ENCODE measurements at places on chromosomes 2 and 18. TPM values are rescaled to one million over a fixed set of nuclear protein-coding genes. Genes with fewer than 3 reads are reported as not detected.

DNA sequence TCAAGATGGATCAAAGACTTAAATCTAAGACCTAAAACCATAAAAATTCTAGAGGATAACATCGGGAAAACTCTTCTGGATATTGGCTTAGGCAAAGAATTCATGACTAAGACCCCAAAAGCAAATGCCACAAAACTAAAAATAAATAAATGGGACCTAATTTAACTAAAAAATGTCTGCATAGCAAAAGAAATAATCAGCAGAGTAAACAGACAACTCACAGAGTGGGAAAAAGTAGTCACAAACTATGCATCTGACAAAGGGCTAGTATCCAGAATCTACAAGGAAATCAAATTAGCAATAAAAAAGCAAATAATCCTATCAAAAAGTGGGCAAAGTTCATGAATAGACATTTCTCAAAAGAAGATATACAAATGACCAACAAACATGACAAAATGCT lies 18.2 kb upstream of the ASB18 start:
- no peak for DNase-seq

DNA sequence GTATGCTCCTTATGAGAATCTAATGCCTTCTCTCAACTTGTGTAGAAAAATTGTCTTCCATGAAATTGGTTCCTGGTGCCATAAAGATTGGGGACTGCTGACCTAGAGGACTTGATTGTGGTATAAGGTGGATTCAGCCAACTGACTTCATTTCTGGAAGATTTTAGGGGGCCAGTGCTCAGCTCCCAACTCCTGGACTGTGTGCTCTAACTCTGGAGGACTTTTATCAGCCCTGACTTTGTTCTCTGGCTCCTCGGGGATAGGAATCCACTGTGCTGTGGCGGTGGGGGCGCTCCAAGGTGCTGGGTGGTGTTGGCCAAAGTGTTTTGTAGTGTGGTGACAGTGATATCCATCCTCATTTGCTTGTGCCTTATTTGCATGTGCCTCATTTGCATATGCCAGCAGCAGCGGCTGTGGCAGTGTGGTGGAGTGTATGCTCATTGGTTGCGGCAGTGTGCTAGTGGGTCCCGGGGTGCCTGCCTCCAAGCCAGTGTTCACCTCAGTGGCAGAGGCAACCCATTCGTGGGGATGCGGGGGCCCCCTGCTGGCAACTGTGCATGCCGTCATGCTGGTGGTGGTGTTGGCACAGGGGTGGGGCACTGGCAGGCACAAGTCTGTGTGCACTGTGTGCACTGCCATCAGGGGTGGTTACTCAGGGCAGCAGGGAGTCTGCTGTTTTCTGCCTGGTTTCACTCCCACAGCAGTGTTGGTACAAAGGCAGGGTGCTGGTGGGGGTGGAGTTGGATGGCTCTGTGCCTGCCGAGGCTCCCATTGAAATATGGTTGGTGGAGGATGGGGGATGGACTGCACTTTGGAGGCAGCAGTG lies 19.6 kb downstream of the EHBP1 start:
- DNase-seq = peak; percentile 25

GRCh38 chr2:100606726-100607343 lies 44.0 kb downstream of the PDCL3 start:
- peak; percentile 5 for DNase-seq

SULT1C2 gene
- not detected for total RNA-seq

DNA sequence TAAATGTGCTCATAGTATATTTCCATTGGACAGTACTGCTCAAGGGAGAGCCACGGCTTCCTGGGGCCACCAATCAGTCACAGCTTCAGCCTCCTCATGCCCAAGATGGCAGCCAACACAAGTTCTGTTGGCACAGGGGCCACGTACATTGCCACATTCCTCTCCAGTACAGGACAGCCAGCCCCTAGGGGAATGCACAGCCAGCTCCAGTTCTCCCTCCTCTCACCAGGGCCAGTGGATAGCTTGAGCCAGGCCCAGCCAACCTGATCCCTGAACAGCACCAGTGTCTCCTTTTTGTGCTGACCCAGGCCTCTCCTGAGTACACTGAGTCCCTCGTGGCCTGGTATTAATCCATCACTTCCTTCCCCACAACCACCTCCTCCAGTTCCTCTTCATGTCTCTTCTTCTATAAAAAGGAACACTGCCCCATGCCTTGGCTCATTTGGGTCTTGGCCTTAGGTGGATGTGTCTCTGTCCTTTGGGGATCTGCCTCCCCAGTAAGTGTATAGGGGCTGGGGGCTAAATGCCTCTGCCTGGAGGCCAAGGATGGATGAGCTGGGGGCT lies 168.7 kb downstream of the TNS1 start:
- DNase-seq = no peak

PID1 gene
- total RNA-seq = 55.1 TPM

DNA sequence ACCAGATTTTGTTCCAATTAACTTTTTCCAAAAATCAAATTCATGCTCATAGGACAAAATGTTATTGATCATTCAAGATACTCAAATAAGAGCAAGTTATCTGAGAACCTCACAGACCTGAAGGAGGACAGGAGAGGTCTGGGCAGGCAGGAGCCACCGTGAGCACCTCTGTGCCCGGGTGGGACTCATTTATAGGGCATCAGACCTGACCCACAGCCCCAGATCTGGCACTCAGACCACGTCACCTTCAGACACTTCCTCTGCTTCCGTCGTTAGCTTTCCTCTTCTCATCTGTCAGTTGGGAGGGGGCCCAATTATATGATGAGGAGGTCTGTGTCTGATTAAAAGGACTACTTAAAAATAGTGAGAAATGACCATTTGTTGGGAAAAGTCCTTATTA lies 169.4 kb downstream of the EIPR1 start:
- no peak for DNase-seq

IL1R2 gene
- total RNA-seq = not detected

DNA sequence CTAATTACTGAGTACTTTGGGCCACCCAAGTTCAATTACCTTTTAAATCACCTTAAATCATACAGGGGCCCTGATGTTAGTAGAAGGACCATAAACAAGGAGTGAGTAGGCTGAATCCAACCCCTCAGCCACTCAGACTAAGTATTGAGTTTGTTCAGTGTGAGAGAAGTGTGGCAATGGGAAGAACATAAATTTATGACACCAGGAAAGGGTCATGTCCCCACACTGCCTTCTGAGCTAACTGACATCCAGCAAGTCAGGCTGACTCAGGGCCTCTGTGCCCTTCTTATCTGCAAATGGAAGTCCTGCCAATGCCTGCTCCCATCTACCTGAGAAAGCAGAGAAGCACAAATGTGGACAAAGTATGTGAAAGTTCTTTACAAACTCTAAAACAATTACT lies 12.9 kb downstream of the PLEKHM3 start:
- no peak for DNase-seq

POTEI gene
- 0.13 TPM for total RNA-seq

UGT1A7 gene
- total RNA-seq = not detected

GRCh38 chr18:48813833-48814489 lies 136.8 kb downstream of the SMAD7 start:
- DNase-seq = no peak

DNA sequence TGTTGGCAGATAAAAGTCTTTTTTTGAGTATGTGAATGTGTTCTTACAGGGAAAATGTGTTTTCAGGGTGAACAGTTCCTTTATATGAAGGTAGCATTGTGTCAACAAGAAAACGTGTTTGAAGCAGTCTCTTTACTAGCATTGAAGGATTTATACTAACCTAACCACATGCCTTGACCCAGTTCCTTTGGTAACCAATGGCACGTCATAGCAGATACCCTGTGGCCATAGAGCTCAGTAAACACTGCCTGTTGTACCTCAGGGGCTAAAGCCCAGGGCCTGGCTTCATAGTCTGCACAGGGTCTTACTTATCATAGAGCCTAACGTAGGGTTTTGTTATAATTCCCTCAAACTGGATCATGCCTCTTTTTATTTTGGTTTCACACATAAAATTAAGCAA lies 32.1 kb upstream of the NFU1 start:
- no peak for DNase-seq

TLX2 gene
- 0.07 TPM for total RNA-seq

DNA sequence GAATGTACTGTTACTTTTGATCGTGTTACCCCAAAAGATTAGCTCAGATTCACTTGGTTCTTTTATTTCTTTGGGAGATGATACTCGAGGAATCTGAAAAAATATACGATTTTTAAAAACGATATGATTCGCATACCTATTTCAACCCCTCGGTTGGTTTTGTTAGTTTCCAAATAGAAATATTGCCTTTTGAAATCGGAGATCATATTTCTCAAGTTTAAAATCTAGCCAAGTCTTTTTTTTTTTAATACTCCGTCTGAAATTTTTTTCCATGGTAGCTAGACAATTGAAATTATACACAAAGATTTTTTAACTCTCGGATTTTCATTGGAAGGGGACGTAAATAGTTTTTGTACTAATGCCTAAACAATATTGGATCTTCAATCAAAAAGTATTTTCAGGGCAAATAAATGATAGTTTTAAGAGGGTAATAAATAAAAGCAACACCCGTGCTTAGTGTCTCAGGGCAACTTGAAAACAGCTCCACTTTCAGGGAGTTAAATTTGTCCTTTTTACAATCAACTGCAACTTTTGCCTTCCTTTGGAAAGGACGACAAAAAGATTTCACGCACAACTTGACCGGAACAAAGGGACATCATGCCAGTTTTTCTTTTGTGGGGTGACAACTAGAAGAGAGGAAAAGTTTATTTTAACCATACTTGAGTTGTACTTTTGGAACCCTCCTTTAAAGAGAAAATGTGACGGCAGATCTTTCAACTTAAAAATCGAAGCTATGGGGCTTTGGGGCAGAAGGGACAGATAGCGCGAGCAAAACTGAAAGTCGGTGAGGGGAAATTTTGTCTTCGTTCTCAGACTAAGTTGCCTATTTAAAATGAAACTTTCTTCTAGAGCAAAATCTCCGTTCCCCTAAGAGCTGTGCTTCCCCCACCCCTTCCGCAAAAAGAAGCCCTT lies 5.8 kb upstream of the ONECUT2 start:
- no peak for DNase-seq

DNA sequence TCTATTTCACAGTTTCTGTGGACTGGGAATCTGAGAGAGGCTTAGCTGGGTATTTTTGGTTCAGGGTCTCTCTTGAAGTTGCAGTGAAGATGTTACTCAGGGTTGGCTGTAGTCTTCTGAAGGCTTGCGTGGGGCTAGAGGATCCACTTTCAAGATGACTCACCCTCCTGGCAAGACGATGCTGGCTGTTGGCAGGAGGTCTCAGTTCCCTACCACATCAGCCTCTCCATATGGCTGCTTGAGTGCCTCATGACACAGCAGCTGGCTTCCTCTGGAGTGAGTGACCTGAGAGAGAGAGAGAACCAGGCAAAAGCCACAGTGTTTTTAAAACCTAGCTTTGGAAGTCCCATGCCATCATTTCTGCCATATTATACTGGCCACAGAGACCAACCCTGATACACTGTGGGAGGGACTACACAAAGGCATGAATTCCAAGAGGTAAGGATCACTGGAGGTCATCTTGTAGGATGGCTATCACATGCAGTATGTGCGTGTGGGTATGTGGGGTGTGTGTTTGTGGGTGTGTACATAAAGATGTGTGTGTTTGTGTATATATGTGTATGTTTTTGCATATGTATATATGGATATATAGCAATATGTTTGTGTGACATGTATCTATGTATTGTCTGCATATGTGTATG lies 25.1 kb downstream of the DNPEP start:
- peak; percentile 97 for DNase-seq

DNA sequence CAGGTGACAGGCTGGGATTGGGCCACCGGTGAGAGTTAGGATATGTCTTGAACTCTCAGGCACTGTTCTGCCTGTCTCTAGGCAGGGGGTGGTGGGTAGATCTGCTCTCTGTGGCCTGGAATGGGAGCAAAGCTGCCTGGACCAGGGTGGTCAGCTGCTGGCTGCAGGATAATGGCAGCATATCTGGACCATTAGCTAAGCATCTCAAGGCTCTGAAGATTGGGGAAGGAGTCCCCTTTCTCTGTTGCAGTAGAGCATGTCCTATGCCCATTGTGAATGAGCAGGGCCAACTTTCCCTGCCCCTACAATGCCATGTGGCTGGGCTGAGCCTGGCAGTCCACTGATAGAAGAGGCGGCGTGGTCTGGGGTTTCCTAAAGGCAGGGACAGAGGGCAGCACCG lies 34.6 kb downstream of the LOXHD1 start:
- DNase-seq = no peak

- DNase-seq = no peak
Observed at GRCh38 chr2:47735136-47735869, 47.6 kb upstream of the MSH6 start.

- DNase-seq = no peak
Observed at GRCh38 chr18:75101916-75102315, 107.0 kb downstream of the PTGR3 start.

MAP2 gene
- total RNA-seq = 0.43 TPM

DNA sequence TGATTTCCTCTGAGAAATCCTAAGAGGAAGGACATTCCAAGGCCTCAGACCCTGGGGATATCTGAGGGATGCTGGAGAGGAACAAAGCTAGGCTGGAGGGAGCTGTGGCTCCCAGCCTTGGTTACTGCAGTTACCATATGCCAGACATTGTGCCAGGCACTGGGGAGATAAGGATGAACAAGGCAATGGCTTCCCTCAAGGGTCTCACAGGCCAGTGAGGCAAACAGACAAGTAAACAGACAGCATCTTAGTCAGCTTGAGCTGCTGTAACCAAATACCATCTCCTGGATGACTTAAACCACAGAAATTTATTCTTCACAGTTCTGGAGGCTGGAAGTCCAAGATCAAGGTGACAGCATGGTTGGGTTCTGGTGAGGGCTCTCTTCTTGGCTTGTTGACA lies 91.8 kb downstream of the SKA1 start:
- no peak for DNase-seq

DPP4 gene
- 0.53 TPM for total RNA-seq

HOXD8 gene
- 13.4 TPM for total RNA-seq

DNA sequence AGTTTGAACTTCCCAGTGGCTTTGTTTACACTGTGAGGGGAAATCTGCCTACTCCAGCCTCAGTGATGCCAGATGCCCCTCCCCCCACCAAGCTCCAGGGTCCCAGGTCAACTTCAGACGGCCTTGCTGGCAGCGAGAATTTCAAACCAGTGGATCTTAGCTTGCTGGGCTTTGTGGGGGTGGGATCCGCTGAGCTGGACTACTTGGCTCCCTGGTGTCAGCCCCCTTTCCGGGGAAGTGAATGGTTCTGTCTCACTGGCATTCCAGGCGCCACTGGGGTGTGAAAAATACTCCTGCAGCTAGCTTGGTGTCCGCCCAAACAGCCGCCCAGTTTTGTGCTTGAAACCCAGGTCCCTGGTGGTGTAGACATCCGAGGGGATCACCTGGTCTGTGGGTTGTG lies 70.0 kb upstream of the NEUROD1 start:
- no peak for DNase-seq

KIAA2012 gene
- not detected for total RNA-seq

GRCh38 chr2:10234013-10234306 lies 68.7 kb upstream of the HPCAL1 start:
- DNase-seq = no peak

GRCh38 chr2:232623768-232624765 lies 9.3 kb upstream of the EFHD1 start:
- DNase-seq = peak; percentile 64

DNA sequence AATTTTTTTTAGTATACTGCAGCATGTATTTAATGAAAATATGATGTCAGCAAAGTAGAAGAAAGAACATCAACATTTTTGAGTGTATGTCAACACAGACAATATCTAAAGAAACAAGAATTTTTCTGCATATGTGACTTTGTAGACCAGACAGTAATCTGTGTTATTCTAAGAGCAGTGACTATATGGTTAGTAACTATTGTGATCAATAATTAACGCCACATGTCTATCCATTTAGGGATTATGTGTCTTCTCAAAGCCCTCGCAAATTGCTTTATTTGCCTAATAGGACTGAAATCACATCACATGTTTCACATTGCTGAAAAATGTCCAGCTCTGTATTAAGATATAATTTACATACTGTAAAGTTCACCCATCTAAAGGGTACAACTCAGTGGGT lies 107.8 kb downstream of the GFPT1 start:
- DNase-seq = no peak

All from MG63 (cell line).